ENCODE measurements at places on chromosomes 3 and 15.

DNA sequence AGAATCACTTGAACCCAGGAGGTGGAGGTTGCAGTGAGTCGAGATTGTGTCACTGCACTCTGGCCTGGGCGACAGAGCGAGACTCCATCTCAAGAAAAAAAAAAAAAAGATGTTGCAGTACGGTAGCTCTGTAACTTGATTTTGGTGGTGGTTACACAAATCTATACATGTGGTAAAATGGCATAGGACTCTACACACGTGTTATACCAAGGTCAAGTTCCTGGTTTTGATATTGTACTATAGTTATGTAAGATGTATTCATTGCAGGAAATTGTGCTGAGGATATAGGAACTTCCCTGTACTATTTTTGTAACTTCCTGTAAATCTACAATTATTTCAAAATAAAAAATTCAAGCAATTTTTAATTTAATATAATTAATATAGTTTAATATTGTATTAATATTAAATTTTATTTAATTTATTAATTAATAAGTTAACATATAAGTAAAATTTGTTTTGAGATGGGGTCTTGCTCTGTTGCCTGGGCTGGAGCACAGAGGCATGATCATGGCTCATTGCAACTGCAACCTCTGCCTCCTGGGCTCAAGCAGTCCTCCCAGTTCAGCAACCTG is 9.9 kb downstream of the MYD88 start:
- no peak for DNase-seq

DNA sequence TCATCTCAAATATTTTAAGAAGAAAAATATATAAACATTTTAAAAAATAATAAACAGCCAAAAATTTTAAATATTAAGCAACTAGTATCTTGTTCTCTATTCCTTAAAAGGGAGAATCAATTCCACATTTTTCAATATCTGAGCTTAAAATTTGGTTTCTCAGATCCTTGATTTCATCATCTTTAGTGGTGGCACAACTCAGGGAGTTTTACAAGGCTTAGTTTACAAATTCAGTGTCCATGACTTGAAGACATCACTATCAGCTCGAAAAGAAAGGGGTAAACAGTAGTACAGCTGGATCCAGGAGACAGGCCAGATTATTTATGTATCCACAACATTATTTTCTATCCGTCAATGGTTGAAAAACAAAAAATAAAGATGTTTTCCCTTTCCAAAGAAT is 11.6 kb downstream of the IGF2BP2 start:
- DNase-seq: no peak

- DNase-seq: no peak
Measured at GRCh38 chr3:38469852-38470251, 16.2 kb downstream of the ACVR2B start.

GRCh38 chr15:62094388-62094787 is 27.6 kb downstream of the C2CD4A start:
- no peak for DNase-seq

DNA sequence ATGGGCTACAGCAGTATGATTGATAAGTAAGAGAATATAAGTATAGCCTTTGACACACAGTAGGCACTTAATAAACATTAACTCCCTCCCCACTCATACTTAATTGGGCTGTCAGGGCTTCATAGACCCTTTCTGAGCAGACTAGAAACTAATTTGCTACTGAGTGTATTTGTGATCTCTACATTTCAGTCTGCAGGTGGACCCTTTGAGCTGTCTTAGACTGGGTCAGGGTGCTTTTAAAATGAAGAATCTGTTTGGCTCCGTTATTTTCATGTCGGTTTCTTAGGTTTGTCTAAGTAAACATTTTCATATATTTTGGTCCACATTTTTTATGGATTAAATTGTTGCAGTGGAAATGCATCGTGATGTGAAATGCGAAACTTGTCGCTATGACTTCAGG is 50.3 kb upstream of the SELENOK start:
- no peak for DNase-seq

- DNase-seq: no peak
Measured at GRCh38 chr3:100556673-100557310, 52.6 kb upstream of the ADGRG7 start.
